Glutamatergic neuron (in vitro differentiated cells): ENCODE measurements at places on chromosomes 16 and 17. TPM values are rescaled to one million over a fixed set of nuclear protein-coding genes. Genes with fewer than 3 reads are reported as not detected.

- peak overlapping the region; percentile 46 for H3K27ac ChIP-seq
- H3K4me3 ChIP-seq, result no peak overlapping the region
- no peak for DNase-seq
- no peaks in the 10 kb centered on the region for H3K27me3 ChIP-seq
- no peaks in the 10 kb centered on the region for H3K36me3 ChIP-seq
Measured at GRCh38 chr17:12599186-12599920, 66.3 kb upstream of the MYOCD start.

- no peak overlapping the region for H3K4me3 ChIP-seq
- peaks cover 3% of the 10 kb centered on the region for H3K27me3 ChIP-seq
- peaks cover 12% of the 10 kb centered on the region for H3K4me1 ChIP-seq
- peaks cover 8% of the 10 kb centered on the region for H3K36me3 ChIP-seq
Measured at GRCh38 chr17:67602974-67603373, 114.8 kb upstream of the NOL11 start.

GRCh38 chr17:82957469-82957795, 117.6 kb upstream of the ZNF750 start:
- peaks cover 2% of the 10 kb centered on the region for H3K27me3 ChIP-seq
- DNase-seq, result no peak
- H3K36me3 ChIP-seq, result peaks cover 22% of the 10 kb centered on the region

DNA sequence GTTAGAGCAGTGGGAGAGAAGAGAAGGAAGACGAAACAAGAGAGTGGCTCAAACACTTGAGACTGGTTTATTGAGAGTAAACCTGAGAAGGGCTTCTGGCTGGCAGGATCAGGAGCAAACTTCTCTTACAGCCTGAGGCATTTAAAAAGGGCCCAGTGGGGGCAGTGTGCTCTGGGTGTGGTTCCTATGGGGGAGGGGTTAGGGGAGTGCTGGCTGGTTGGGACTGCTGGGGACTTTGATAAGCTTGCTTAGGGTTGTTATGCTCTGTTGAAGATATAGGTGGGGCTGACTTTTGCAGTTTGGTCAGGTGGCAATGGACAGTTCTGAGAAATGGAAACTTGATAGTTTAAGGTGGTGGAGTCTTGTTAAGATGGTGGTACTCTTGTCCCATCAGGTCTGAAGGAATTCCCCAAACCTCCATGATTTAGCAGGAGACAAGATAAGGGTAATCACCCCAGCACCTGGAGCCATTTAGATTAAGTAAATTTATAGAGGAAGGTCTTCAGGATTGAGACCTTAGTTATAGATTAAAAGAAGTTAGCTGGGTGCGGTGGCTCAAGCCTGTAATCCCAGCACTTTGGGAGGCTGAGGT, 79.3 kb downstream of the EMP2 start:
- no peak for DNase-seq
- H3K4me1 ChIP-seq, result no peaks in the 10 kb centered on the region
- peaks cover 3% of the 10 kb centered on the region for H3K27me3 ChIP-seq
- no peaks in the 10 kb centered on the region for H3K36me3 ChIP-seq

- peaks cover 3% of the 10 kb centered on the region for H3K27me3 ChIP-seq
- no peak for DNase-seq
- peaks cover 19% of the 10 kb centered on the region for H3K36me3 ChIP-seq
- no peak overlapping the region for H3K27ac ChIP-seq
- no peak overlapping the region for H3K4me3 ChIP-seq
Measured at GRCh38 chr17:60249290-60249826, 99.6 kb downstream of the CA4 start.

GRCh38 chr17:45300060-45300751, 16.6 kb downstream of the MAP3K14 start:
- H3K4me3 ChIP-seq, result peak overlapping the region; percentile 10
- H3K27ac ChIP-seq, result peak overlapping the region; percentile 76
- H3K4me1 ChIP-seq, result peaks cover 30% of the 10 kb centered on the region
- H3K27me3 ChIP-seq, result peaks cover 7% of the 10 kb centered on the region
- no peak for DNase-seq

GRCh38 chr16:2472885-2473445, 1.9 kb downstream of the NTN3 start:
- H3K36me3 ChIP-seq, result no peaks in the 10 kb centered on the region
- peaks cover 20% of the 10 kb centered on the region for H3K27me3 ChIP-seq
- H3K27ac ChIP-seq, result no peak overlapping the region
- peak overlapping the region; percentile 67 for H3K4me3 ChIP-seq
- no peak for DNase-seq
- peaks cover 19% of the 10 kb centered on the region for H3K4me1 ChIP-seq

TCAP gene
- 2.3 TPM for total RNA-seq

MMP15 gene
- 69.9 TPM for total RNA-seq

- H3K27me3 ChIP-seq, result no peaks in the 10 kb centered on the region
- peaks cover 4% of the 10 kb centered on the region for H3K36me3 ChIP-seq
- DNase-seq, result no peak
- H3K4me3 ChIP-seq, result no peak overlapping the region
Measured at GRCh38 chr16:27291106-27291505, 22.5 kb upstream of the NSMCE1 start.

PRSS8 gene
- total RNA-seq, result not detected

GRCh38 chr16:14172200-14172809, 101.2 kb downstream of the MRTFB start:
- no peaks in the 10 kb centered on the region for H3K27me3 ChIP-seq
- H3K4me3 ChIP-seq, result no peak overlapping the region
- DNase-seq, result no peak
- H3K27ac ChIP-seq, result no peak overlapping the region
- H3K36me3 ChIP-seq, result peaks cover 5% of the 10 kb centered on the region

- H3K4me3 ChIP-seq, result no peak overlapping the region
- DNase-seq, result no peak
- peaks cover 16% of the 10 kb centered on the region for H3K4me1 ChIP-seq
- no peak overlapping the region for H3K27ac ChIP-seq
- no peaks in the 10 kb centered on the region for H3K36me3 ChIP-seq
Measured at GRCh38 chr17:49776551-49777300, 11.8 kb upstream of the KAT7 start.

SLC6A2 gene
- total RNA-seq, result not detected

DNA sequence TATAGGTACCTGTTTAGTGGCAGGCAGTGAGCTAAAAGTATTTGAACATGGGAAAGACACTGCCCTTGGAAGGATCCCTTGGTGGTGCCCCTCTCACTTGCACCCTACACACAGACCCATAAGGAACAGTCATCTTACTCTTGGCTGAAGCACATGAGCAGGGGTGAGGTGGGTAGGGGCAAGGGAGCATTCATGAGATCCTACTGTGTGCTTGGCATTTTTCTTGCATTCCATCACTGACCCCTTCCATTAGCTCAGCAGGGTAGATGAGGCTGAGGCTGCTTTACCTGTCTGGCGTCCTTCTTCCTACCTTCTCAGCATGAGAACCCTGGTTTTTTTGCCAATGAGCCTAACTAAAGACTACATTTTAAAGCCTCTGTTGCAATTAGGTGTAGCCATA, 48.3 kb downstream of the CCT6B start:
- H3K4me1 ChIP-seq, result no peaks in the 10 kb centered on the region
- H3K27ac ChIP-seq, result no peak overlapping the region
- DNase-seq, result no peak
- H3K4me3 ChIP-seq, result no peak overlapping the region
- H3K27me3 ChIP-seq, result peaks cover 2% of the 10 kb centered on the region

DNA sequence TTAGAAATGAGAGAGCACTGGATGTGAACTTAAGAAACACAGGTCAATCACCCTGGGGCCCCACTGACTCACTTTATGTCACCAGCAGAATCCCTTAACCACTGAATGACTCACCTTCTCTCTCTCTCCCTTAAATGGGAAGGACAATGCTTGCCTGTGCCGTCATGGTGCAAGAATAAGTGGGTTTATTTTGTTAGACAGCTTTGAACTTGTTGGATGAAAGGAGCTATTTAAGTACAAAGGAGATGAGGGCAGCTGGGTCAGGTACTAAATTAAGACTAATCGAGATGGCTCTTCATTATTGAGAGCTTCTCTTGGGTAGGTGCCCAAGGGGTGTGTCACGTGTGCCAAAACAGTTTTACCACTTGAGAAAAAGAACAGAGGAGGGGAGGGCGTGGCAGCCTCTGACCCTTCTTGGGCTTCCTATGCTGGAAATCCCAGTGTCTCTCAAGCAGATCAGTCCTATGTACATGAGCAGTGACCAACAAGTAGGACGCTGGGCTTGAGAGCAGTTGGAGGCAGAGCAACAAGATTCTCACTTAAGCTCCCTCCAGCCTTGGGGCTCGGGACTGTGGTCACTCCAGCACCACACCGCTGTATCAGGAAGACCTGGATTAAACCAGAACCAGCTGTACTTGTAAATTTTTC, 6.7 kb upstream of the KRT31 start:
- no peak overlapping the region for H3K27ac ChIP-seq
- DNase-seq, result no peak
- H3K4me3 ChIP-seq, result no peak overlapping the region
- peaks cover 1% of the 10 kb centered on the region for H3K4me1 ChIP-seq
- H3K27me3 ChIP-seq, result no peaks in the 10 kb centered on the region
- H3K36me3 ChIP-seq, result no peaks in the 10 kb centered on the region

DNA sequence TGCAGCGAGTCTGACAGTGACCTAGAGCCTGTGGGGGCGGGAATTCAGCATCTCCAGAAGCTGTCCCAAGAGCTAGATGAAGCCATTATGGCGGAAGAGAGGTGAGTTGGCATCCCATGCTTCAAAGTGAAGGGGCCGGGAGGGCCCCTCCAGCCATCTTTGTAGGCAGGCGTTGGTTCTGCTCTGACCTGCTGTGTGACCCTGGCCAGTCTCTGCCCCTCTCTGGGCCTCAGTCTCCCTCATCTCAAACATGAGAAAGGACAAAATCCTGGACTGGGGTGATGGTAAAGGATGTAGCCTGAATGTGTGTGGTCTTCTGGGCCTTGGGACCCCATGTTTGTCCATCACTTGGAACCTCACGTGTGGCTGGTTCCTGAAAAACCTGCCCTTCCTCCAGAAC, 5.1 kb downstream of the PIMREG start:
- no peaks in the 10 kb centered on the region for H3K36me3 ChIP-seq
- H3K4me1 ChIP-seq, result peaks cover 55% of the 10 kb centered on the region
- H3K4me3 ChIP-seq, result no peak overlapping the region
- peak overlapping the region; percentile 33 for H3K27ac ChIP-seq
- no peak for DNase-seq

DNA sequence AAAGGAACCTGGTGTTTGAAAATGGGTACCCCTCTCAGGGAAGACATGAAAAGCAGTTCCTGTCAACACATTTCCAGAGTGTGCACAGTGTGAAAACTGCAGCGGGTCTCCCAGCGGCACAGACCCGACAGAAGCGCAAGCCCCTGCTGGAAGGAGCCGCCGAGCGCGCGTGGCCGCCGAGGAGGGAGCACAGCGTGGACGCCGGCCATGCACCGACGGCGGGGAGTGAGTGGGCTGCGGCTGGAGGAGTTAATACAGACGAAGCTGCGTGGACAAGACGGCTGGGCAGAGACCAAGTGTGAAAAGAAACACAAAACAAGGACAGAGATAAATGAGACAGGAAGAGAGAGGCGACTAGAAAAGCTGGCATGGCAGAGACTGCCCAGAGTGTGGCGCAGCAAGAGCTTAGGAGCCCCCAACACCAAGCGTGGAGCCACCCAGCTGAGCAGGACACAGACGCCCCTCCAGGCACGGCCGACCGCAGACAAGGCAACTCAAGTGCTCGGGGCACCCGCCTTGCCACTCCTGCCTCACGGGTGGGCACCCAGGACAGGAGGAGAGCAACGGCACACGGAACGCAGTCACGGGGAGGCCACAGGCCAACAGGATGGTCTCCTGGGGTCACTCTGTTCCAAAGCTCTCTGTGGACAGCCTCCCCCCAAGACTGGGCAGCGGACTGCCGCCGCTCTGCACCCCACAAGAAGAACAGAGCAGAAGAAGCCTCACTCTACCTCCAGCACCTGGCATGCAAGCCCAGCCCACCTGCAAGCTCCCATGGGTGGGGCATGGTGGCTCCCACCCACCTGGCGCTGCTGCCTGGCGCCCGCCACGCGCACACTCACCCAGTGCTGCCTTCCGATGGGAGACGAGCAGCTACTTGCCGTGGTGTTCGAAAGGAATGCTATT, 16.5 kb downstream of the SLC16A3 start:
- H3K36me3 ChIP-seq, result peaks cover 11% of the 10 kb centered on the region
- peaks cover 12% of the 10 kb centered on the region for H3K4me1 ChIP-seq
- H3K27me3 ChIP-seq, result peaks cover 16% of the 10 kb centered on the region
- no peak overlapping the region for H3K27ac ChIP-seq

KCNH6 gene
- 4.1 TPM for total RNA-seq

TBC1D3B gene
- 37.3 TPM for total RNA-seq
